Tongue (tissue), 3 donors: ENCODE measurements at places on chromosomes 3 and 15.
A peak's percentile ranks its signal among the peaks of the same experiment; 100 is the strongest.

DNA sequence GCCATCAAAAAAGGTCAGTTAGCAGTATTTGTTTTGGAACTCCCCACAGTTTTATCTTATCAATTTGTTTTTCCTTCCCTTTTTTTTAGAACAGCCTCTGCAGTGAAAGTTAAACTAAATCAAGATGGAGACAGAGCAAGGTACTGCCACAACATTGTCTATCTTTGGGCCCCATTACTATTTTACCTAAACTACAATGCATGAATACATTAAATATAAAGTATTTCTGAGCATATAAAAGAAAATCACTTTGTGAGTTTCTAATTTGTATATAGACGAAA, 139.5 kb downstream of the MEIS2 start:
- no peak for DNase-seq

DNA sequence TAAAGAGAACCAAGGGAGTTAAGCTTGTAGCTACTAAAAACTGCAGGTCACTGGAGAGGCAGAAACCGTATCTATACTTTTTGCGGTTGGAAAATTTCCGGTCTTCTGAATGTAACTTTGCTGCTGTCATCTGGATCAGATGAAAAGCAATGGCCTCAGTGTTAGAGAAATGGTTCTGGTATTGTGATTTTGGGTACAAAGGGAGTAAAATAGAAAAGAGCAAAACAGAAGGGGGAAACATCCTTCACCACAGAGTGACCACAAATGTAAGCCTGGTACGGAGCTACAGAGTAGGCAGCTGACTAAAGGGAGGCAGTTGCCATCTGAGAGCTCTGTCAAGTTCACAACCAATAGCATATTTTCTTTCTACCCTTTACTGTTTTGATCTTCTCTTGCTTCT, 5.6 kb downstream of the CD96 start:
- no peak for DNase-seq

- no peak for DNase-seq
These were observed 29.7 kb downstream of the DNASE1L3 start for GRCh38 chr3:58180940-58181587.

GRCh38 chr3:122890077-122890719, 95.3 kb downstream of the SLC49A4 start:
- peak; percentile 91 for DNase-seq

GRCh38 chr15:101269479-101270223, 7.6 kb downstream of the SELENOS start:
- no peak for DNase-seq

DNA sequence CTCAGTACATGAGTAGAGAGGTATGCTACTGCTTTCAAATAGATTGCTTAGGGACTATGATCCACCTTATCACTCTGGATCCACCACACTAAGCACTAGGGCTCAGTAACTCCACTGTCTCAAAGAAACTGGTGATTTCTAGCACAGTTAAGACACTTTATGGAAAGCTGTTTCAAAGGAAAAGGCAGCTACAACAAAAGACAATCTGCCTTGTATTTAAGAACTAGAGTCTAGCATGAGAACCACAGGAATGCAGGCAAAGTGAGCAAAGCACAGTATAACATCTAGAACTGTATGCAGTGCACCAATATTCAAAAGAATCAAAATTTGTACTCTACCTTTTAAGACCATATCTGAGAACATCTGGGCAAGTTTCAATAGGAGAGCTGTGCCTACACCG, 17.9 kb downstream of the TFRC start:
- DNase-seq: no peak

GRCh38 chr3:142929109-142929508, 34.4 kb downstream of the PAQR9 start:
- DNase-seq: peak; percentile 7

DNA sequence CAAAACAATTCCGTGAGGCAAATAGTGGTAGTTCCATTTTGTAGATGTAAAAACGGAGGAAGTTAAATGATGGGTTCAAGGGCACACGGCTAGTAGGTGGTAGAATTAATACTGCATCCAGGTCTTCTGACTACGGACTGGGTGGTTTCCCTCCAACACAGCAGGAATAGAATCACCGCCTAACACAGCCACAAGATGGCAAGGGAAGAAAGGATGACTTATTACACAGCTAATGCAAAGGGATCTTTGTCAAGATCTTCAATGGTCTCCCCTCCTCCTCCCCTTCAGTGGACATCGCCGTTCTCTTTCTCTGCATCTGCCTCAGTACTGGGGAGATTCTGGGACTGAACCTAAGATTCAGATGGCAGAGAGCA, 524 bp upstream of the TOPBP1 start:
- DNase-seq: peak; percentile 56

- DNase-seq: no peak
These were observed 100.3 kb downstream of the MYLK start for GRCh38 chr3:123783811-123784210.

- DNase-seq: no peak
These were observed 289.4 kb upstream of the IGF1R start for GRCh38 chr15:98358971-98359370.

DNA sequence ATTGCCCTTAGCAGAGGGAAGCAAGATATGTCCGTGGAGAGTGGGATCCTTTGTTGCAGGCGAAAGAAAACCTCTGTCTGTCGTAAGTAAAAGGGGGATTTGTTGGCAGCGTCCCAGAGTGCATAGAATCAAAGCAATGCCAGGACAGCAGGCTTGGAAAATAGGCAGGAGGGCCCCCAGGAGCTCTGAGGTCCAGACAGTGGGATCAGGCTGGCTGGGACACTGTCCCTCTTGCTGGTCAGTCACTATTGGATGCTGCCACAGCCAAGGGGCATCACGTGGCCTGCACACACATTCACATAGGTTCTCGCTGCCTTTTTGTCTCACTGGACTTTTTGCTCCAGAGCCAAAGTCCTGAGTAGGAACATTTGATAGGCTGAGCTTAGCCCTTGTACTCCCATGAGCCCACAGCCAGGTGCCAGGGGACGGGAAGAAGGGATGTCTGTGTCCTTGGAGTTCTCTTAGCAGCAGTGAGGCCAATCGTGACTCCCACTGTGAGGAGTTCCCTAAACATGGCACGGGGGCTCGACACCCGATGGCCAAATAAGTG, 10.7 kb downstream of the MUC20 start:
- no peak for DNase-seq

- no peak for DNase-seq
These were observed 243.1 kb upstream of the STT3B start for GRCh38 chr3:31289584-31289983.

DNA sequence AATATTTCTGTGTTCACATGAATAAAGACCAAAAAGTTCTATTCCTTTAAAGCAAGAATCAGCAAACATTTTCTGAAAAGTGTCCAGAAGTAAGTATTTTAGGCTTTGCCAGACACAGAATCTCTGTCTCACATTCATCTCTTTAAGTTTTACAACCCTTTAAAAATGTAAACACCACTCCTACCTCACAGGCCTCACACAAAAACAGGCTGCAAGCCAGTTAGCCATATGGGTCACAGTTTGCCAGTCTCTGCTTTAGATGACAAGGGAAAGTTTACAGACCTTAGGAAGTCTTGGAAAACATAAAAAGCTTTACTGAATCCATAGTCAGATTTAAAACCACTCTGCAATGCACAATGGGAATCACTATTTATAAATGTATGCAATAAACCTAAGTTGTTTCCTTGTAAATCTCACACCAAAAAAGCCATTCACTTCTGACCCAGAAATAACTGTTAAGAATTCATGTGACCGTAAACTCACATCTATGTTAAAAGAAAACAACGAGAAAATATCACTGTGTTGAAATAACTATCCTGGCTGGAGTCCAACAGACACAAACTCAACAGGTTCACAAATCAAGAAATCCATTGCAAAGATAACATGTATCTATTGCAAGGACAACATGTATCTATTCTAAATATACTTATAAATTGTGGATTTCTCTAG, 308.2 kb downstream of the ULK4 start:
- DNase-seq: no peak

DNA sequence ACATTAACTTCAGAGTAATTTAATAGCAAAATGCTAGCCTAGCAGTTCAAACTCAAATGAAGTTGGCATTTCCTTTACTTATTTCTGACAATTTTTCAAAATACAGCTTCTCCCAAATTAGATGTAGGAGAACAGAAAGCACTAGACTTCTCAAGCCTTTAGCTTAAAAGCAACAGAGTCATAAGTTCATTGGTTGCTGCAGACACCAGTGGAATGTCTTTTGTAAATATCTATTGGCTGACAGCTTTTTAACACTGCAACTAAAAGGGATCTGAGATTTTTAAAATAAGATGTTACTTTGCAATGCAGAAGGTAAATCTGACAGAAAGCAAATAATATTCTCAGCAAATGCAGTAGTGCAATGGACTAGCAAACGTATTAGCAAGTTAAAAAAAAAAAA, 259.3 kb downstream of the TBL1XR1 start:
- DNase-seq: no peak

- DNase-seq: peak; percentile 89
These were observed 223.7 kb upstream of the NANOGP8 start for GRCh38 chr15:35308802-35309201.

- no peak for DNase-seq
These were observed 66.7 kb upstream of the PRICKLE2 start for GRCh38 chr3:64291956-64292355.

GRCh38 chr3:30245858-30246622, 360.4 kb upstream of the TGFBR2 start:
- no peak for DNase-seq

- no peak for DNase-seq
These were observed 702 bp downstream of the ARHGEF3 start for GRCh38 chr3:56800832-56801661.

DNA sequence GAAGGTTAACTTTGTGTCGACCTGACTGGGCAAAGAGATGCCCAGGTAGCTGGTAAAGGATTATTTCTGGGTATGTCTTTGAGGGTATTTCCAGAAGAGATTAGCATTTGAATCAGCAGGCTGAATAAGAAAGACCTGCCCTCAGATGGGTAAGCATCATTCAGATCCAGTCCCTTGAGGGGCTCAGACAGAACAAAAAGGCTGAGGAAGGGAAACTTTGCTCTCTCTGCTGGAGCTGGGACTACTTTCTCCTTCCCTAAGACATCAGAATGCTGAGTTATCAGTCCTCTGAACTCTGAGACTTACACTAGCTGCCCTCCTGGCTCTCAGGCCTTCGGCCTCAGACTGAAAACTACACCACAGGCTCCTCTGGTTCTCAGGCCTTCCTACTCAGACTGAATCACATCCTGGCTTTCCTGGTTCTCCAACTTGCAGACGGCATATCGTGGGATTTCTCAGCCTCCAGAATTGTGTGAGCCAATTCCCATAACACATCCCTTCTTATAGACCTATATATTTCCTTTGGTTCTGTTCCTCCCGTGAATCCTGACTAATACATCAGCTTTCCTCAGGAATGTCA, 982.9 kb downstream of the TUSC7 start:
- no peak for DNase-seq

DNA sequence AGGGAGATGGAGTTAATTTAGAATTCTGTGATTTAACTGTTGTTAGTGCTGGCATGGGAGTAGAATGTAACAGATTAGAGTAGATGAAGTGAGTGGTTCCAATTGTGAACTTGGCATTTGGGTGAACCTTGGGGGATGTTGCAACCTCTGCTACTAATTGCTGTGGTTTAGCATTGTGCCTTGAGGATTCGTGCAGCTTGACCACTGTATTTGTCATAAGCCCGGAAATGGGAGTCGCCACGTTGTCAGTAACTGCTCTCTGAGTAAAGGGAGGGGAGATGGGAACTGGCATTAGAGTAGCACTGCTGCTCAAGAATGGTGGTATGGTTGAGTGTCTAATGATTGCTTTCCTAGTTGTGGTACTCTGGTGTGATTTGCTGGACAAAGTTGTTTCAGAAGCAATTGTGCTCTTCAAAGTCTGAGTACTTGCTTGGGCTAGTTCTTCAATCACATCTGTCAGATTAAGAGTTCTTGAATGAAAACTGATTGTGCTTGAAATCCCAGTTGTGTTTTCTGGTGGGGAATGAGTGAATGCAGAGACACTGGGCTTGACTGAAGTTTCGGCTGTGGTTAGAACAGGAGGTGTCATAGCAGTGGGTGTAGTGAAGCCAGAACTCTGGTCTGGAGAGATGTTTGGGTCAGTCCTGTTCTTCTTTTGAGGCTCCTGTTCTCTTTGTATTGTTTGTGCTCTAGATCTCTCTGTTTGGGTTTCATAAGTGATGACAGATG, 15.4 kb downstream of the IGSF10 start:
- no peak for DNase-seq

GRCh38 chr15:50907601-50908208, 778 bp upstream of the AP4E1 start:
- DNase-seq: peak; percentile 55

DNA sequence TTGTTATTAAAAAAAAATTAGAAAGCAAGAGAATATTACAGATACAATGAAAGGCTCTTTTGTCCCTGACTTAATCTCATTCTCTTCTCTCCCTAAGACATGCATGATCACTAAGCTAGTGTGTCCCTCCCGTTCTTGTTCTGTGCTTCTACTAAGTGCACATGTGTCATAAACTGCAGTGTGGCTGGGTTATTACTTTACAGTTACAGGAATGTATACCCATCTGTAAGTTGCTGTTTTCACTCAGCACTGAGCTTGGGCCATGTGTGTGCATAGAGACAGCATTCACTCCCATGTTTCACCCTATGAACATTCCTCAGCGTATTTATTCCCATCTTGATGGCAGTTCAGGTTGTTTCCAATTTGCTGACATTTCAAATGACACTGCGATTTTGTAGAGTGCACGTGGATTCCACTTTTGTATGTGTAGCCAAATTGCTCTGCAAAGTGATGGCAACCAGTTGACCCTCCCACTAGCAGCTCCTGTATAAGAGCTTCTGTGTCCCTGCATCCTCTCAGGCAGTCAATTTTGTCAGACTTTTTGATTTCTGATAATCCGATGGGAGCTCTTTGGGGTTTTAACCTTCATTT, 145.8 kb upstream of the UBE2E1 start:
- no peak for DNase-seq

DNA sequence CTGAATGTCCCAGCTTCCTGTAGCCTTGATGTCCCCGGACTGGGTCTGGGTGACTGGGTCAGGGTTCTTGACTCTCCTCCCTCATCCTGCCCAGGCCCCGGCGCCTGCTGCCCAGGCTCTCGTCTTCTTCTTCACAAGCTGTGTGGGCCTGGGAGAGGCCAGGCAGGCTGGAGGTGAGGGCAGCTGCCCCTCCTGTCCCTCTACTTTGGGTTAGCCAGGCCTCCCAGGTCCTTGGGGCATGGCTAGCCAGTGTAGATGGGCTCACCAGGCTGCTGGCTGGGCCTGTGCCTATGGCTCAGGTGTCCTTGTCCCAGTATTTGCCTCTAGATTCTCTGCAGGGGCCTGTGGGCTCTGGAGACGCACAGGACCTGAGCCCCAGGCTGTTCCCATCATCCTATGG, 31.8 kb downstream of the TKT start:
- no peak for DNase-seq

DNA sequence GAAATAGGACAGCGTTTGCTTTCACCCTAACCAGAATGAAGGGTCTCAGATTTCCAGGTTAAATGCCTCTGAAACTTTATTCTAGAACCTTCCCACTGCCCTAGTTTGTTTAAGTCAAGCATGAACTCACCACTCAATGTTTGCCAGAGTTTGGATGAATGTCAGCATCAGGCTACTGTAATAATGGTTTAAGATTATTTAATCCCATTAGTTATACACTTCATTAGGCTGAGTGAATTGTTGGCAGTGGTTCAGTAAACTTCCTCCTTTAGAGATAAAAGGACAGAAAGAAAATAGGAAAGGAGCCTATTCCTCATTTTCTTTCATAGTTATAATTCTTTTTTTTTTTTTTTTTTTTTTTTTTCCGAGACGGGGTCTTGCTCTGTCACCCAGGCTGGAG, 401.9 kb upstream of the TPRG1 start:
- no peak for DNase-seq

- no peak for DNase-seq
These were observed 491.0 kb downstream of the MECOM start for GRCh38 chr3:169172535-169172934.
